Kasumi-1 (cell line): ENCODE measurements at places on chromosomes 2 and 18.
A peak's percentile ranks its signal among the peaks of the same experiment; 100 is the strongest.

DNA sequence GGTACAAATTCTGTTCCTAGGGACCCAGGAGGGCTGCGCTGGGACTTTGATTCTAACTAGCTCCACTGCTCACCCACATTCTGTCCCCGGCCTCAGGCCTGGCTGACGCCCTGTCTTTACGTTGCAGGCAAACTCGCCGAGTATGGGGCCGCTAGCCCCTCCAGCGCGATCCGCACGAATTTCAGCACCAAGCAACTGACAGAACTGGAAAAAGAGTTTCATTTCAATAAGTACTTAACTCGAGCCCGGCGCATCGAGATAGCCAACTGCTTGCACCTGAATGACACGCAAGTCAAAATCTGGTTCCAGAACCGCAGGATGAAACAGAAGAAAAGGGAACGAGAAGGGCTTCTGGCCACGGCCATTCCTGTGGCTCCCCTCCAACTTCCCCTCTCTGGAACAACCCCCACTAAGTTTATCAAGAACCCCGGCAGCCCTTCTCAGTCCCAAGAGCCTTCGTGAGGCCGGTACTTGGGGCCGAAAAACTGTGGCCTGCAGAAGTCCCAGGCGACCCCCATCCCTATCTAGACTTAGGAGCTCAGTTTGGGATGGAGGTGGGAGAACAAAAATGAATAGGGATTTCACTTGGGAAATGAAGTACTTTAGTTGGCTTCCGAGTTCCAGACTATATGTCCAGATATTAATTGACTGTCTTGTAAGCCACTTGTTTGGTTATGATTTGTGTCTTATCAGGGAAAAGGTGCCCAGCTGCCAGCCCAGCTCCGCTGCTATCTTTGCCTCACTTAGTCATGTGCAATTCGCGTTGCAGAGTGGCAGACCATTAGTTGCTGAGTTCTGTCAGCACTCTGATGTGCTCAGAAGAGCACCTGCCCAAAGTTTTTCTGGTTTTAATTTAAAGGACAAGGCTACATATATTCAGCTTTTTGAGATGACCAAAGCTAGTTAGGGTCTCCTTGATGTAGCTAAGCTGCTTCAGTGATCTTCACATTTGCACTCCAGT lies 1.5 kb downstream of the HOXD1 start:
- DNase-seq, result no peak

- DNase-seq, result no peak
Observed at GRCh38 chr18:11324956-11325882, 175.8 kb upstream of the PIEZO2 start.

DNA sequence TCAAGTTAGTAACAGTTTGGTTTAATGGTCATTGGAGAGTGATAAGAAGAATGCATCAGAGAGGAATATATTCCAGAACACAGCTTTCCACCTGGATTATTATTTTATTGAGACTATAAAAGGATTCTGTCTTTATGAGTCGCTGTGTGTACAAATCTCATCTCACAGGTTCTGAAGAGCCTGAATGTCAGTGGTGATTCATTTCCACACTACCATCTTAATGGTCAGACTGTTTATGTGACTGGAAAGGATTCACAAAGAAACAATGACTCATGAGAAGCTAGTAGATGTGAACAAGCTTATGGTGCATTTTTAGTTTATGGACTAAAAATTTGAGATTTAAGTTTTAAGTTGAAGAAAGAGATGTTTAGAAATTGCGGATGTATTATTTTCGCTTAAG lies 685.4 kb upstream of the NRXN1 start:
- no peak for DNase-seq

- DNase-seq, result no peak
Observed at GRCh38 chr2:50103442-50103841, 928.5 kb downstream of the NRXN1 start.

GRCh38 chr2:220191031-220191430 lies 563.6 kb downstream of the SLC4A3 start:
- no peak for DNase-seq

- DNase-seq, result no peak
Observed at GRCh38 chr2:146762786-146763185, 1082.0 kb upstream of the ACVR2A start.

- peak; percentile 45 for DNase-seq
Observed at GRCh38 chr2:75053484-75054112, 95.2 kb downstream of the POLE4 start.

DNA sequence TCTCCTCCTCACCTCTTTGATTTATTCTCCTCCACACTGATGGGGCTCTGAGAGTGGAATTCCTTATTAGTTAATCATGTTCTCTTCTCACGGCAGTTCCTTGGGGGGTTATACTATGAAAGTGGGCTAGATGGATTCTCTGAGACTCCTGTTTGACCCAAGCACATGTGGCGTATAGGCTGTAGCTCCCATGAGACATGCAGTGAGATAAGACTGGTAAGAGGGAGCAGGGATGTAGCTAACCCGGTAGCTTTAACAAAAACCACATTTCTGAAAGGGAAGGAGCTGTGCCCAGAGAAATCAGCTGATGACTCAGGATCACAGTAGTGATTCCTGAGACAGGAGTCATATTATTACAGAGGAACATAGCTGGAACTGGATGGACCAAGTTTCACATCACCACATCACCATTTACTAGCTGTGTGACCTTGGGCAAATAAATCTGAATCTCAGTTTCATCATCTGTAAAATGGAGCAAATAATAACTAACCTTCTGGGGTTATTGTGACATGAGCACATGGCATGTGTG lies 82.9 kb downstream of the CRIM1 start:
- DNase-seq, result no peak

- DNase-seq, result no peak
Observed at GRCh38 chr2:169027234-169027633, 3.9 kb downstream of the ABCB11 start.

- DNase-seq, result no peak
Observed at GRCh38 chr2:127695491-127696472, 5.5 kb upstream of the SFT2D3 start.

GRCh38 chr2:239445771-239446524 lies 45.1 kb upstream of the HDAC4 start:
- no peak for DNase-seq

DNA sequence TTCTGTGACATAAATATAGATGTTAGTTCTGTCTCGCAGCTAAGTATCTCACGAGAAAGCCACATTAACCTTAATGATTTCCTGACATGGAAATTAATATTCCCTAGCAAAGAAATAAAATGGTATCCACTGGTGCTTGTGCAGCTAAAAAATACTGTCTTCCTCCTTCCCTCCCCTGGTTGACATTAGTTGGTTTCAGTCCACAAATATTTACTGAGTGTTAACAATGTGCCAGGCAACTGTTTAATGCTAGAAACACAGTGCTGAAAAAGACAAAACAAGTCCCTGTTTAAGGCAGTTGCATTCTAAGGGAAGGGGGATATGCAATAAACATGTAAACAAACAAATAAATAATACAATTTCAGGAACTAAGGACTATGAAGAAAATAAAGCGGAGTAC lies 44.2 kb upstream of the VPS54 start:
- DNase-seq, result no peak

- DNase-seq, result no peak
Observed at GRCh38 chr2:109009920-109010610, 21.0 kb upstream of the EDAR start.

DNA sequence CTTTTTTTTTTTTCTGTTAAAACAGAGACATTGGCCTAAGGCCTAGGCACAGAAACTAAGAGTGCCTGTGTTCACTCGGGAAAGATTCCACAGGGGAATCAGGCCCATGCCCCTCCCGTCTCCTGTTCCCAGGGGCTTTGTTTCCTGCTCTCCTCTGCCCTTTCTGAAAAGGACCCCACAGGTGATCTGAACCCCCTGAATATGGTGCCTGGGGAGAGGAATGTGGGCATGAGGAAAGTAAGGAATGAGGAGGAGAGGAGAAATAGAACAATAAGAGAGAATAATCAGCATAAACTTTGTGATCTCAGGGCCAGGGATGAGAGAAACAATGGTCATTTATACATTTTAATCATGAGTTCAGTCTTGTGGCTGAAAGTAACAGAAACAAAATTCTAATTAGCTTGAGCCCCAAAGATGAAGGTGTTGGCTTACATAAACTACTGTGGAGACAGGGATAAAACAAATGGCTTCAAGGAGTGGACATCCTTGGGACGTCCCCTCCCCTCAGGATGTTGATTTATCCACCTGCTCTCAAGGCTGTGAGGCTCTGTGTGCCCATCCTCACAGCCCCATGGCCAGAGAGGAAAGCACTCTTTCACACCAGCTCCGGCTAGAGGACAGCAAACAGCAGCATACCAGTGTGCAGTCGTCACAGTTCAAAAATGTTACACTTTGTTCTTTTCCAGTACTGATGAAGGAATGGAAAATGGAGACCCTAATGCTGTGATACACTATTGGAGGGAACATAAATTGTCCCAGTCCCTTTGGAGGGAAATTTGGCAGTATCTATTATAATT lies 46.4 kb upstream of the MRPL33 start:
- DNase-seq, result no peak

- DNase-seq, result no peak
Observed at GRCh38 chr2:138474100-138474825, 27.3 kb upstream of the SPOPL start.

DNA sequence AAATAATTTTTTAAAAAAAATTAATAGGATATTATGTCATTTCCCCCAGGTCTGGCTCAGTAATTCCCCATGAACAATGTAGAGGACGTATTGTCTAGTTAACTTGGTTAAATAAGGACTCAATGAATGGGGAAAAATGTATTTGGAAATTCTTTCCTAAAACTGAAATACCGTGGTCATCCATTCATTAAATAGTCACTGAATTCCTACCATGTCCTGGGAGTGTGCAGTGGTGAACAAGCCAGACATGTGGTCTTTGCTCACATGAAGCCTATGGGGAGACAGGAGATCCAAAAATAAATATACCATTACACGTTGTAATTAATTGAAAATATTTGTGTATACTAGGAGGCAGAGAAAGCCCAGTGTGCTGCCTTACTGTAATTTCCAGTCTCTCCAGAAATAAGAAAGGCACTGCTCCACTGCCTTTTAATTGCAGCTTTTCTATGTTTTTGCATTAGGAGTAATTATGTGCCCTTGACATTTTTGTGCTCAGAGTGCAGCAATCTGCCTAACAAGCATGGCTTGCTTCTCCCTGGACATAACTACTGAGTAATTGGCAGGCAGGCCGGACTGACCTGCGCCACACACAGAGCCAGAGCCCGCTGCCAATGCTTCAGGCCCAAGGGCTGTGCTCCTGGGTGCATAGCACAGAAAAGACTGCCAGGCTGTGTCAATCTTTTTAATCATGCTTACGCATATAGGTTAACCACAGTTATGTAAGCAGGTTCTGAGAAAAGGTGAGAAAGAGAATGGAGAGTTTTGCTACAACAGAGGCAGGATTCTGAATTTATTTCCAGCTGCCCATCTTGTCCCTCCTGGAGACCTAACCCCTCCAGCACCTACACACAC lies 22.2 kb upstream of the TTC39C start:
- no peak for DNase-seq

DNA sequence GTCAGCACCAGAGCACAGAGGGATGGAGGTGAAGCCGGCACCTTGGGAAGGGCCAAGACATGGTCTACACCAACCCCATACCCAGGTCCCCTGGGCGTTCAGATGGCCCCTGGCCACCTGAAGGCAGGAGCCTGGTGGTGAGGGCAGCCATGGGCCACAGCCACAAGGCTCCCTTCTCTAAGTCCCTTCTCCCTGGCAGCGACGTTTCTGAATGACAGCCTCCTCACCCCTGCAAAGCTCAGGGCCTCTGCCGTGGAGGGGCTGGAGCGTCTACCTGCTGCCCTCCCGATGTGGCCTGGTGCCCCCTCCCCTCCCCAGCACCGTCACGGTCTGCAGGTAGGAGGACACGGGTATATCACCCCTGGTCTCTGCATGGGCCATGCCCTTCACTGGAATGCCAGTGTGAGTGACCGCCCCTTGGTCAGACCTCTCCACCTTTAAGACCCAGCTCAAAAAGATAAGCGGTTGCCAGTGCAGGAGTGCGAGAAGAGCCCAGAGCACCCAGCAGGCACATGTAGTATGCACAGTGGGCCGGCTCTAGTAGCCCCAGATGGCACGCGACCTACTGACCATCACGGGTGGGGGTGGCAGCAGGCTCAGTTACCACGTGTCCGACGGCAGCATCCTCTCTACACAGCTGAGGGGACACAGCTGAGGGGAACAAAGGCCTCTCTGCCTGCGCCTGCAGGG lies 46.6 kb downstream of the HS6ST1 start:
- no peak for DNase-seq

DNA sequence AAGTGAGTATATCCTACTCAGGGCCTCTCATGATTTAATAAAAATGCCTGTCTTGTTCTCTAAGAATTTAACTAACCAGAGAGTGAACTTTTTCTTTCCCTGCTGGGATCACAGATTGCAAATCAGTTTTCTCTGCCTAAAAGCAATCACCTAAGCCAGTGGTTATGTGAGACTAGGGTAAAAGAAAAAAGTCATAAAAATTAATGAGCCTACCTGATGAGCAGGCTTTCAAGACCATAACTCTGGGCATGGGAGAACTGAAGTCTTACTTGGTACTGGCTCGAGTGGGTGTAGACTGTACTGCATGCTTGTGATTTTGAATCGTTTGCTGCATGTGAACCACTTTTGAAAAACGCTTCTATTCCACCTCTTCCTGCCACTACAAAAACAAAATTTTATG lies 1677.0 kb upstream of the LRRTM1 start:
- DNase-seq, result no peak

DNA sequence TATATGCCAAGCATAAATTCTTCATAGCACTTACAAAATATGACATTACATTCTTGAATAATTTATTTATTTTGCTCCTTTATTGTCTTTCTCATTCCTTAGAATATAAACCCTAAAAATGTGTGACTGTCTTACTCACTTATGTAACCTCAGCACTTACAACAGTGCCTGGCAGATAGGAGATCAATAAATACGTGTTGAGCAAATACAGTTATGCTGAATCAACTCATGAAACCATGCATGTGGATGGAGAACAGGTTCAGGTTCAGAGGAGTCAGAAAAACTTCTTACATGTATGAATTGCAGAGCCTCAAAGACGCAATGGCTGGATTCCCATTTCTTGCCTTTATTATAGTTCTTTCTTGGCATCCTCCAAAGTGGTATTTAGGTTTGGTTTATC lies 659.4 kb upstream of the CHAC2 start:
- DNase-seq, result no peak

GRCh38 chr2:226190479-226191252 lies 609.0 kb downstream of the IRS1 start:
- no peak for DNase-seq

GRCh38 chr2:170747921-170748320 lies 22.3 kb upstream of the ERICH2 start:
- DNase-seq, result no peak

- DNase-seq, result no peak
Observed at GRCh38 chr18:79955302-79956075, 4.0 kb upstream of the SLC66A2 start.

GRCh38 chr2:28707592-28707991 lies 44.0 kb upstream of the PPP1CB start:
- no peak for DNase-seq
